HT1080 (cell line): ENCODE measurements at places on chromosomes 7 and 10.

GRCh38 chr7:51772190-51772589 is 455.6 kb upstream of the COBL start:
- DNase-seq = no peak

DNA sequence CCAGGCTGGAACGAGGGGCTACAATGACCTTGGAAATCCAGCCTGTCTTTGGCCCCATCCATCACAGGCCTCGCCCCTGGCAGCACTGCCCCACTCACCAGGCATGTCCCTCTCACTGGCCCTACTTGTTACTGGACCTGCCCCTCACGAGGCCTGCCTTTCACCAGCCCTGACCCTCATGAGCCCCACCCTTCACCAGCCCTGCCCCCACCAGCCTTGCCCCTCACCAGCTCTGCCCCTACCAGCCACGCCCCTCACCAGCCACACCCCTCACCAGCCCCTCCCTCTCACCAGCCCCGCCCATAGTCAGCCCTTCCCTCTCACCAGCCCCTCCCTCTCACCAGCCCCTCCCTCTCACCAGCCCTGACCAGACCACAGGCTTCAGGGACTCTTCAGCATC is 57.8 kb downstream of the COL26A1 start:
- no peak for DNase-seq

GRCh38 chr7:40720416-40720815 is 585.6 kb downstream of the SUGCT start:
- peak; percentile 32 for DNase-seq

DNA sequence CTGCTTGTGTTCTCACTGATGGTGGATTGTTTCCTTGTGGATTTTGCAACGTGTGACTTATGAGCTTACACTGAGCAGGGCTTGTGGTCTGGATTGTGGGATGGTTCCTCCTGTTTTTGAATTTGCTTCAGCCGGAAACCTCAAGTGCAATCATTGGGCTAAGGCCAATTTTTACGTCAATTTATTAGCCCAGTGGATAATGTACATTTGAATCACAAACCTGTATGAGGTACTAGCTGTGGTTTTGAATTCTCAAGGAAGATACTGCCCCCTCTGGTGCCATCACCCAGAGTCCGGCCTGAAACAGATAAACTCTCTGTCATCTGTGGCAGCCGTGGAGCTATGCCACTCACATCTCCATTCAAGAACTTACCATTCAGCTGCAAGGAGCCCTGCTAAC is 7.3 kb upstream of the ZNF777 start:
- DNase-seq = peak; percentile 76

- DNase-seq = peak; percentile 81
These were observed 54.7 kb upstream of the NMT2 start for GRCh38 chr10:15223174-15223573.

DNA sequence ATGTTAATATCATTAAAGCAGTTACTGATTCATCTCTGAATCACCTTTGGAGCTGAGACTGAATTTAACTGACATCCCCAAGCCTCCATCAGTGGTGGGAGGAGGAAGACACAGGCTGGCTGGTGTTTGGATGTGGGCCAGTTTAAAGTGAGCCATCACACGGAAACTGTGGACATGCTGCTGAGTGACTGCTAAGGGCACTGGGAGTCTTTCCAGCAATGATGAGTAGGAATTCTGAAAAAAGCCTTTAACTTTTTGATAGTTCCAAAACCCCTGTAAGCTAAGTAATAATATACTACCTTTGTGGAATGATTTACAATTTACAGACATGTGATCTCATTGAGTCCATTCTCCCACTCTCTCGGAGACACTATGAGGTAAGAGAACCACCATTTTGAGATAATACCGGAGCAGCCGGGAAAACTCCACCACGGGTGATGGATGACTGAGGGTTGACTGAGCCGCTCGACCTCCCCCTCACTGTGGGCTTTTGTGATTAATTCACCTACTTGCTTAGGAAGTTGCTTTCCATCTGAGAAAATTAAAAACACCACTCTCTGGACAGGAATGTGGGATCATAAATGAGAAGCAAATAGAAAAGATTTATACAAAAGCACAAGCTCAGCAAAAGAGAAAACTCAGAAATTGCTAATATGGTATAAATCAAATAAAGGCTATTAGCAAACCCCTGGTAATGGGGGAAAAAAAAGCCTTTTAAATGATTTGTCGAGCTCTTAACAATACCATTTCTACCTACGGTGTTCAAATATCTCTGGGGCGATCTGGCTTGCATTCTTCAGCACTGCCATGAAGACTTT is 194.8 kb downstream of the FANK1 start:
- DNase-seq = peak; percentile 97

- DNase-seq = no peak
These were observed 31.4 kb downstream of the CPXM2 start for GRCh38 chr10:123860209-123860608.

DNA sequence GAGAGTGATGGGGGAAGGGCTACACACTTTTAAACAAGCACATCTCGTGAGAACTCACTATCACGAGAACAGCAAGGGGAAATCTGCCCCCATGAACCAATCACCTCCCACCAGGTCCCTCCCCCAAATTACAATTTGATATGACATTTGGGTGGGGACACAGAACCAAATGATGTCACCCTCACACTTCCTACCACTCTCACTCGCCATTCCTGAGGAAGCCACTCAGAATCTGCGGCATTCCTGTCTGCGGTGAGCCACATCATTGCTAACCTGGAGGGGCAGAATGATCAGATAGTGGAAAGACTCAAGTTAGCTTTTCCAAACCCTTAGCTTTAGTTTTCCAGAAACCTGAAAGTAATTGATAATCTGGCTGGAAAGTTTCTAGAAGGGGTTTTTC is 66.9 kb downstream of the MYO3A start:
- peak; percentile 36 for DNase-seq

DNA sequence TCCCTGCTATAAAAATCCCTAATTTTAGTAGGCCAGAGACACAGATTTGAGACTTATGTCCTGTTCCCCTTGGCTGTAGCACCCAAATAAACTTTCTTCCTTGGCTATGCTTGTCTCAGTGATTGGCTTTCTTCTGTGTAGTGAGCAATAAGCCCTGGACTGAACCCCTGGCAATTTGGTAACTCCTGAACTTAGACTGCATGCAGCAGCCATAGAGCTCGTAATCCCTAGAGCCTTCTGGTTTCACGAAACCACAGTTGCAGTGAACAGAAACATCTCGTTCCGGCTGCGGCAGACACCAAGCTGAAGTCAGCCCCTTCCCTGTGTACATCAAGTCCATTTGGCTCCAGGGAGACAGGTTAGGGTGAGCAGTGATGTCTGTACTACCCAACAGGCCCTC is 172.2 kb downstream of the LYZL1 start:
- no peak for DNase-seq

GRCh38 chr7:77202481-77202976 is 2.9 kb upstream of the FGL2 start:
- DNase-seq = no peak

DNA sequence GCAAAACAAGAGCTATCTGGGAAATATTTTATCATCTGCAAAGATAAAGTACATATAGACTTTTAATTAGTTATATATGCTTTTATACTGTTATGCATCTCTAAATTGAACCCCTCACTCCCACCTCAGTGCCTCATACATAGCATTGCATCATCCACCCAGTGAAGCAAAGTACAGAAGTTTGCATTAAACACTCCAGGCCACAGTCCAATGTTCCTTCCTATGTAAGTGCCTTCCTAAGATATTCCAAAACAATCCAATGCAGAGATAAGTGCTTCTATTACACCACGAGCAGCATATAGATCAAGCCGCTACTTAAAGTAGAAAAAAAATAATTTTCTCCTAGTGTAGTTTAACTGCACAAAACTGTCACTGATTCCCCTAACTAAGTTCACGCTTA is 3.4 kb downstream of the CPXM2 start:
- DNase-seq = no peak

GRCh38 chr10:12638103-12638502 is 288.8 kb downstream of the CAMK1D start:
- peak; percentile 72 for DNase-seq

- DNase-seq = no peak
These were observed 92.9 kb downstream of the CTNNA3 start for GRCh38 chr10:67603086-67603485.
